ENCODE measurements at places on chromosomes 1 and 21.

GRCh38 chr1:88680911-88681622 lies 3.0 kb upstream of the PKN2 start:
- no peak for DNase-seq

- DNase-seq: no peak
Measured at GRCh38 chr1:116401646-116402176, 28.7 kb downstream of the ATP1A1 start.

DNA sequence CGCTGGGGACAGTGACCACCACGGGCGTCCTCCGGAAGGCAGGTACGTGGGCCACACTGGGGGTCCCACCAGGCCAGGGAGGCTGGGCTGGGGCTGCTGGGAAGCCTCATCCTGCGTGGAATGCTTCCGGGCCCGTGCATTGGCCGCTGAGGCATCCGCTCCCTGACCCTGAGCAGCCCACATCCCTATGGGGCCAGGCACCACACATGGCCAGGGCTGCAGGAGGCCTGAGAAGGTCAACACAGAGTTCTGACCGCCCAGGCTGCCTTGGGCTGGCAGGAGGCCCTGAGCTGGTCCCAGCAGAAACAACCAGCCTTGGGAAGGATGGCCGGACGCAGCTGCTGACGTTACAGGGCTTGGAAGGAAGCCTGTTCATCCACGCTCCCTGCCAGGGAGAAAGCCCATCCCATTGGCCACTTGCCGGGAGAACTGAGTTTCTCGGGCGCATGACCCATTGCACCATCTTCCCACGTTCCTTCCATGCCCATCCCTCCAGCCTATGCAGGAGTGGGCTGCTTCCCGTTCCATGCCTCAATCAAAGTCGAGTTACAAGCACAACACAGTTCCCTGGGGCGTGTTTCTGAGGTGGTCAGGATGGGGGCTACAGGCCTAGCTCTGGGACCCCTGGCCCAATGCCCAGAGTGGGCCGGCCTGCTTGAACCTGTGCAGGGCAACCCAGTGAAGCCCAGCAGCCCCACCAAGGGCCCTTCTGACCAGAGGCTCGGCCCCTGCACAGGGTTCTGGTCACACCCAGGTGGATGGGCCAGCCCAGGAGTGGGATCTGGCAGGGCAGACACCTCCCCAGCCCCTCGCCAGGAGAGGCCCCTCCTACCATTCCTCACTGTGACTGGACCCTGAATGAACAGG lies 31.7 kb downstream of the TRIM11 start:
- peak; percentile 76 for DNase-seq

DNA sequence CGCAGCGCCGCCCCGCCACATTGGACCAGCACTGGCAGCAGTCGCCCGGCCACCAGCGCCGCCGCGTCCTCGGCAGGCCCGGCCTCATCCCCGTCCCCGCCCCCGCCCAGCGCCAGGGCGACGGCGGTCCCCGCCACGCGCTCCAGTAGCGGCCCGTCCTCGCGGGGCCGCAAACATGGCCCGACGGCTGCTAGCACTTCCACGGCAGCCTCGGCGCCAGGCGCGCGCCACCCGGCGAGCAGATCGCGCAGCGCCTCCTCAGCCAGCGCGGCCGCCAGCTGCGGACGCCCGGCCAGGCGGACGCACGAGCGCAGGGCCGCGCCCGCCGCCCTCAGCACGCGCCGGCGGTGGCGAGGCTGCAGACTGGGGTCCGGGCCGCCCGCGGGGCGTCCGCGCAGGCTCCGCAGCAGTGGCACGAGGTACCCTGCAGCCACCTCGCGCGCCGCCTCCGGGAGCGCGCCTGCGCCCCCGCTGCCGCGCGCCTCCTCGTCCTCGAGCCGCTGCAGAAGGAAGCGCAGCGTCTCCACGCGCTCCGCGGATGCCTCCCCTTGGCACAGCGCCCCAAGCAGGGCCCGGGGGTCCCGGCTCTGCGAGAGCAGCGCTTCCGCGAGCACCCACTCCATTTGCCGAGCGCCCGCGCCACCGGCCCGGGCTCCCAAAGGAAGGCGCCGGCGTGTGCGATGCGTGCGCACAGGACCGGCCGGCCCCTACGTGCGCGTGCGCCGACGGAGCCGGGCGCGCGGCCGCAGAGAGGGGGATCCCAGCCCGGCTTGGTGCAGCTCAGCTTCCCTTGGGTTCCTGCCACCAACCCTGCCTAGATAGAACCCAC lies at the start of gene TARBP1:
TSS of gene TARBP1 (minus strand) at position 699 of the 829 bp plus-strand sequence. CDS start at position 623, 76 bp downstream.
- DNase-seq: peak; percentile 55

- no peak for DNase-seq
Measured at GRCh38 chr1:224503161-224504118, 68.8 kb upstream of the WDR26 start.

GRCh38 chr1:231702331-231702730 lies 75.7 kb downstream of the DISC1 start:
- DNase-seq: no peak

- DNase-seq: no peak
Measured at GRCh38 chr1:64312431-64312830, 109.0 kb downstream of the UBE2U start.

GRCh38 chr1:64540265-64540791 lies 70.4 kb downstream of the CACHD1 start:
- no peak for DNase-seq

DNA sequence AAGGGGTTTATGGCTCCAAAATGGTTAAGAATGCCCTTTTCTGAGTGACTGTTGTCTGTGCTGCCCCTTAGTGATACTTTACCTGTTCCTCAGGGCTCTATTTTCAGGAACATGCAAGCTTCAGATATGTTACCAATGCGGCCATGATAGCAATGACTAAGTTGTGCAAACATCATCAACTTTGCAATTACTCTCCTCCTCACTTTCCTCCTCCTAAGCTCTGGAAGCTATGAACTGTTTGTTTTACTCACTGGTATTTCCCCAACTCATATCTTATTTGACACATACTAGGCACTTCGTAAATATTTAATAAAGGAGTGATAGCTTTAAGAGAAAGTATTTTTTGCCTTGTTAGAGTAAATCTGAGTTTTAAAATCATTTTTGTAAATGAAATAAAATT lies 53.8 kb downstream of the RWDD3 start:
- no peak for DNase-seq
